Activated CD8-positive, alpha-beta T cell treated with anti-CD3 and anti-CD28 coated beads, Interleukin-2, amount 10 ng/mL, durations not matched to agents 7 days and 5 days (primary cell): ENCODE measurements at places on chromosomes 3 and 15.
A peak's percentile ranks its signal among the peaks of the same experiment; 100 is the strongest.

DNA sequence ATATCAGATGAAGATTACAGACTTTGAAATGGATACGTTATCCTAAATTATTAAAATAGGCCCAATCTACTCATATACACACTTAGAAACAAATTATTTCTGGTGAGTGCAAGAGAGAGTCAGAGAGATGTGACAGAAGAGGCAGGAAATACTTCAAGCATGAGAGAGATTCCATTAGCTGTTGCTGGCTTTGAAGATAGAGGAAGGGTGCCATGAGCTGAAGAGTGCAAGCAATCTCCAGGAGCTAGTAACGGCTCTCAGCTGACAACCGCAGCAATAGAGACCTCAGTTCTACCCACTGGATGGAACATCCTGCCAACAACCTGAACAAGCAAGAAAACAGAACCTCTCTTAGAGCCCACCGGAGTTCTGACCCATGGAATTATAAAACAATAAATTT lies 270.7 kb upstream of the SLITRK3 start:
- no peak for DNase-seq

GRCh38 chr15:55277116-55277564 lies 12.5 kb downstream of the RAB27A start:
- DNase-seq = peak; percentile 85

GRCh38 chr3:43748179-43748578 lies 57.4 kb downstream of the ABHD5 start:
- DNase-seq = no peak

GRCh38 chr3:188139466-188139865 lies 14.5 kb upstream of the LPP start:
- DNase-seq = no peak

DNA sequence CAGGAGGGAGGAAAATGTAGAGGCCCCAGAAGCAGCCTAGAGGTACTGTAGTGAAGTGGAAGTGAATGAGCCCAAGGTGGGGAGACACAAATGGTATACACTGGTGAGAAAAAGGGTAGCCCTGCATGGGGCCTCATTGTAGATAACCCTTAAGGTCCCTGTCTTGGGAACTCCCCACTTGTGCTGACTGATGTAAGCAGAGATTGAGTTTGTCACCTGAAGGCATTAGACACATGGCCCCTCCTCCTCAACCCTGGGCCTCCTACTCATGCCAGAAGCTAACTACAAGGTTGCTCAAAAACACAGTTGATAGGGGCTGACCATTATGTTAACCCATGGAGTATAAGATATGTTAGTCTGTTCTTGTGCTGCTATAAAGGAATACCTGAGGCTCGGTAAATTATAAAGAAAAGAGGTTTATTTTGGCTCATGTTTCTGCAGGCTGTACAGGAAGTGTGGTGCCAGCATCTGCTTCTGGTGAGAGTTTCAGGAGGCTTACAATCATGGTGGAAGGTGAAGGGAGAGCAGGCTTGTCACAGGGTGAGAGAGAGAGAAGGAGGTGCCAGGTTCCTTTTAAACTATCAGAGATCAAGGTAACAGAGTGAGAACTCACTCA lies 84.6 kb upstream of the RNU6-1 start:
- DNase-seq = no peak

DNA sequence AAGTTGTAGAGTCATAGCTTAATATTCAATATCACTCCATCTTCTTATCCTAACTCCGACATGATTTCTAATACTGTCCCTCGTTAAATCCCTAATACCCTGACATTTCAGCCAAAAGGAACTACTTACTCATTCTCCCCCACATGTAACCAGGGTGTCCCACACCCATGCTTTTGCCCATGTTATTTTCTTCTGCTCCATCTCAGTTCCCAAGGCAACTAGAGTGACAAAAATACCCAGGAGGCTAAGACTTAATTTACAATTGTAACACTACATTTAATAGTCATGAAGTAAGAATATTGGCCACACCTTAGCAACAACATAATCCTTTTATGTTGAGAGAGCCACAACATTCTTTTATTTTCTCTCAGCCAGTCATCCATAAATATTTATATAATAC lies 248.5 kb upstream of the TGFBR2 start:
- no peak for DNase-seq

GRCh38 chr15:40282147-40282868 lies 556 bp downstream of the ANKRD63 start:
- peak; percentile 62 for DNase-seq

GRCh38 chr15:98599909-98600691 lies 48.2 kb upstream of the IGF1R start:
- peak; percentile 66 for DNase-seq

- DNase-seq = peak; percentile 72
Observed at GRCh38 chr15:64895285-64896065, 16.2 kb upstream of the ANKDD1A start.

DNA sequence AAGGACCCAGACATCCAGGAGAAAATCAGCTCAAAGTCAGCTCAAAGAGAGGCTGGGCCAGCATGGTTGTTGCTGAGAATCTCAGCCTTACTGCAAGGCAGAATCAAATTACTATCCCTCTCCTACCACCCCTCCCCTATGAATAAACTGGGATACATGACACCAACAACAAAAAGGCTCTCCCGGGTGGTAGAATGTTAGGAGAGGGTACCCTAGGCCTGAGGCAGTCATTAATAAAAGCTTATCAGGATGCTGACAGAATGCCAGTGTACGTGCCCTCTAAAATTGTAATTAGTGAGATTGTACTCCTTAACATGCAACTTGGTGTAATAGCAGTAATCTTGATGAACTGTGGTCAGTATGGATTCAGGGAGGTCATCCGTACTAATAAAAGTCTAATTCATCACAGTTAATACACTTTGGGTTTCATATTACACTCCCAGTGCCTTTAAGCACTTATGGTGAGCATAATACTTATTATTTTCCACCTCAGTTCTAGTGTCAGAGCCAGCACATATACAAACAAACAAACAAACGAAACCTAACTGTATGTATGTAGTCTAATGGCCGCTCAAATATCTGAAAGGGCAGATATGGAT lies 76.5 kb downstream of the B3GALNT1 start:
- no peak for DNase-seq

DNA sequence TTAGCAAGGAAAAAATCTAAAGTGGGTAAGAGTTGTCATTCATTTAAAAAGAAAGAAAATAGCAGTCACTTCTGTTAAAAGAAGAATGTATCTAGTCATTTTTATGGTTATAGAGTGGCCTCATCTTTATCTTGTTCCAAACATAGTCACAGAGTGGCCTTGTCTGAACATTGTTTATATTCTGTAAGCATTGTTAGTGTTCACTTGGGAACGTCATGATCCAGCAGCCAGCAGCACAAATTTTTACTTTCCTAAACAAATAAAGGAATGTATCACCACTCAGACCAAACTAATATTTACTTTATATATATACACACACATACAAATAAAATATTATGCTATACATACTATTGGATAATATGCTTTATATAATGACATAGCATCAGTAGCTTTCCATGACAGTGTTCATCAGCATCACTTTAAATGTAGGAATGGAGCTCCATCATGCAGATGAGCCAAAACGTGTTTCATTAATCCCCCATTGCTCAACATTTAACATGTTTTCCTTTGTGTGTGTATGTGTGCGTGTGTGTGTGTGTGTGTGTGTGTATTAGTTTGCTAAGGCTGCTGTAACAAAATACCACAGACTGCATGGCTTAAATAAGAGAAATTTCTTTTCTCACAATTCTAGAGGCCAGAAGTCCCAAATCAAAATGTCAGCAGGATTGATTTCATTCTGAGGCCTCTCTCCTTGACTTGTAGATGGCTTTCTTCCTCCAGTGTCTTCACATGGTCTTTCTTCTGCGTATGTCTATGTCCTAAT lies 39.6 kb upstream of the GYG1 start:
- DNase-seq = no peak

DNA sequence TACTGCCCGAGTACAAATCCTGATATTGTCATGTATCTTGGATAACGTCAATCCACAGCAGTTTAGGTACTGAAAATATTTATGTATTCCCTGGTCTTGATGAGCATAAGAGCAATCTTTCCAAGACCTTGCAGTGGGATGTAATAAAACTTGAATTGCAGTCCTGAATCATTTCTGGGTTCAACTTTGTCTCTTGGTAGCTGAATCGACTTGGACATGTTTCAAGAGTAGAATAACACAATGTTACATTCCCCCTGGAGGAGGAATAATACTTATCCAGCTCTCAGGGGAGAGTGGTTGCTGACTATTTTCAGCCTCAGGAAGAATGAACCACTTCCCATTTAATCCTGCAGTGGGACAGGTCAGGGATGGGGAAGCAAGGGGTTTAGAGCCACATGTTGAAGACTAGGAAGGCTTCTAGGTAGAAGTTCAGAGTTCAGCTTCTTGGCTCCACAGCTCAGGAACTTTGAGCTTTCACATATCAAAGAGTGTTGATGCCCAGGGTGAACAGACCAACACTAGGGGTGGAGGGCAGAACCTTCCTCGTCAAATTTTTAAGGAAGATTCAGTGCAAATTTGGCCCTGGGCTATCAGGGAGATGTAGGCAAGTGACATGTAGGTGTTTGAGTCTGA lies 43.4 kb upstream of the GPD1L start:
- no peak for DNase-seq

DNA sequence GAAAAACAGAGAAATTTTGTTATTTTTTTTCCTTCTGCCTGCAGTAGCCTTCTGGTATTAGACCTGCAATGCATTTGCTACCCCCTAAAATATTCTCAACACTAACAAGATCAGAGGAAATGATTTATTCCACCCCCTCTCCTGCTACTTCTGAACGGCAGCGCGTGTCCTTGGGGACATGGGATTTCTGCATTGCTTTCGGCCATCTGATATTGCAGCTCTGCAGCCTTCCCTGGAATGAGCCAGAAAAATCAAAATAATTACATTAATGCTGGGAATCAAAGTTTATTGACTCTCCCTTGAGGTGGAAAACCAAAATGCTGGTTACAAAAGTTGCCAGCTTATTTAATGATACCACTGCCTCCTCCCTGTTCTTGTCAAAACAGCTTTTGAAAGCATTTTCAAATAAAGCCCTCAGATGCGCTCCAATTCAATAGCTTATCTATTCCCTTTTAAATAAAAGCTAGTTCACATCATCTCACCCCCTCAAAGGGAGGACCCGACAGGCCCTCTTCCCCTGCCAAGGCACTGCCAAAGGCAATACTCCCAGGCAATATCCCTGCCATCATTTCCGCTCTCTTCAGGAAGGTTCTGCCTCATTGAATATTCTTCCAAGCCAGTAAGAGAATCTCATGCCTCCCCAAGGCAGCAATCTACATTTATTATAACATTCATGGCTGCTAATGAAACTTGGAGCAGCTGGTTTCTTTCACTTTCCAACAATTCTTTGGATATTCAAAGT lies 96.6 kb downstream of the FHIT start:
- DNase-seq = no peak

GRCh38 chr3:71684757-71685386 lies 40.3 kb downstream of the EIF4E3 start:
- no peak for DNase-seq

GRCh38 chr3:140164922-140165590 lies 230.1 kb downstream of the CLSTN2 start:
- no peak for DNase-seq

DNA sequence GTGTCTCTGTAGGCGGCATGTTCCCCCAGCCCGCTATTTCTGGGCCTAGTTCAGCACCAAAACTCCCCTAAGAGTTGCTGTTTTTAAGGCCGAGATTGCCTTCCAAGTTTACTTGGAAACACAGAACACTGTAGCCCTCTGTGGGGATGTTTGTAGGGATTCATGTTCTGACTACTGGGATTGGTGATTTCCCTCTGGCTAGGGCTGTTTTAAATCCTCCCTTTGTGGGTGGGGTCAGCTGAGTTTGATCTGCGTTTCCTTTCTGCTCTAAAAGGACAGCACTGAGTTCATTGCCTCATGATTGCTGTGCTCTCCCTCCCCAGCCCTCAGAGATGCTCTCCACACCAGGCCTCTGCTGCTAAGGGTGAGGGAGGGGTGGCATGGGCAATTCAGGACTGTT lies 640.6 kb upstream of the DPPA4 start:
- no peak for DNase-seq

GRCh38 chr3:38126121-38126892 lies 10.6 kb downstream of the ACAA1 start:
- no peak for DNase-seq

- DNase-seq = peak; percentile 66
Observed at GRCh38 chr3:13012221-13012691, 61.0 kb downstream of the IQSEC1 start.

DNA sequence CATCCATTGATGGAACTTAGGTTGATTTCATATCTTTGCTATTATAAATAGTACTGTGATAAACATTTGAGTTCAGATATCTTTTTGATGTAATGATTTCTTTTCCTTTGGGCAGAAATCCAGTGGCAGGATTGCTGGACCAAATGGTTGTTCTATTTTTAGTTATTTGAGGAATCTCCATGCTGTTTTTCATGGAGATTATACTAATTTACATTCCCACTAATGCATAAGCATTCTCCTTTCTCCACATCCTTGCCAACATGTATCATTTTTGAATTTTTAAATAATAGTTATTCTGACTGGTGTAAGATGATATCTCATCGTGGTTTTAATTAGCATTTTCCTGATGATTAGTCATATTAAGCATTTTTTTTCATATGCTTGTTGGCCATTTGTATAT lies 144.0 kb upstream of the SUCLG2 start:
- DNase-seq = no peak

DNA sequence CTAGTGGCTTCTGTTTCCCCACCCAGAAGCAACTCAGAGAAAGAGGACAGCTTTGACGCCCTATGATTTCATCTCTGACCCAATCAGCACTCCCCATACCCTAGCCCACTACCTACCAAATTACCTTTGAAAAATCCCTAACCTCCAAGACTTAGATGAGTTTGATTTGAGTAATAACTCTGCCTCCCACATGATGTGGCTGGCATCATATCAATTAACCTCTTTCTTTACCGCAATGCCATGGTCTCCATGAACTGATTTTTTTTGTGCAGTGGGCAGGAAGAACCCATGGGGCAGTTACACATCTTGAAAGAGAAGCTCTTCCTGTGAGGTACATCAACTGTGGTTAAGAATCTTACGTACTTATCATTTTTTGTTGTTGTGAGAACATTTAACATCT lies 25.5 kb upstream of the APOD start:
- DNase-seq = peak; percentile 46

DNA sequence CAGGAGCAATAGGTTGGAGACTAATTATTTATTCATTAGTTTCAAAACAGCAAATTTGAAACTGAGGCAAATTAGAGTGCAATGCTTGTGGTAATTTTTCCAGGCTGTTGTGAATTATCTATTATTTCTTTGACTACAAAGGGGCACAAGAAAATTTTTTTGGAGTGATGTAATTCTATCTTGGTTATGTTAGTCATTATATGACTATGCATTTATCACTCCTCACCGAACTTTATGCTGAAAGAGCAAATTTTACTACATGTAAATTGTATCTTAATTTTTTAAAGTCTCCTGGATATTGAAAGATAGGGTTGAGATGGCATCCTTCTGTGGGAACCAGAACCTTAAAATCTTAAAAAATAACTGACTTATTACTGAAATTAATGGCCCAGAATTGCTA lies 320.0 kb upstream of the ROBO1 start:
- no peak for DNase-seq

GRCh38 chr3:125132815-125133214 lies 77.0 kb upstream of the HEG1 start:
- no peak for DNase-seq

- no peak for DNase-seq
Observed at GRCh38 chr15:98812716-98813446, 164.5 kb downstream of the IGF1R start.
